ENCODE measurements at places on chromosomes 5 and 9. TPM values are rescaled to one million over a fixed set of nuclear protein-coding genes. Genes with fewer than 3 reads are reported as not detected.

The CACFD1 gene
- total RNA-seq, result 4.3 TPM

The CCDC183 gene
- total RNA-seq, result 0.06 TPM

DNA sequence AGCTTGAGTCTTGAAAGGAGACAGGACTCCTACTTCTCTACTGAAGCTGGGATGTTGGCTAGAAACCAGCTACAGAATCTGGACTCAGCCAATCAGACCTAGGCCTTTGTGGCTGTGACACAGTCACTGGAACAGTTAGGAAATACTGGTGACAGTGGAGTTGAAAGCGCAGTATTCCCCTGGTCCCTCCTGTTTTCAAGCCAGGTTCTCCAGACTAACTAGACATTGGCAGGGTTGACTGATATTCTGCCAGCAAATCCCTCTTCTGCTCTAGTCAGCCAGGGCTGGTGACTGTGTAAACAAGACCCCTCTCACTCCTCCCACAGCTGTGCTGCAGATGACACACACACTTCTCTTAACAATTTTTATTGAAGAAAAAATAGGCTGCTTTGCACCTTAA, 8.7 kb downstream of the SHROOM1 start:
- DNase-seq, result no peak

DNA sequence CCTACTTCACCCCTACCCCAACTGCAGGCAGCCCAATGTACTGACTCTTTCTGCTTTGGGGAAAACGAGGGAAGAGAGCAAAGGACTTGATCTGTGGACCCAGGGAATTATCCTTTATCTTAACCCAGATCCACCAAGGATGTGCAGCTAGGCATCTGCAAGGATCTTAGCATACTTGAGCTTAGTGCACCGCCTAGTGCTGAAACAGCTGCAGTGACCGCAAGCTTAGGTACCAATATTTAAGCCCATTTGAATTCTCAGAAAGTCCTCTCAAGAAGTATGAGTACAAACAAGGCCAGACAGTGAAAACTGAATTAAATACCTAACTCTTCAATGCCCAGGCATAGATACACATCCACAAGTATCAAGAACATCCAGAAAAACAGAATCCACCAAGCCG, 576.7 kb upstream of the ADAMTS16 start:
- no peak for DNase-seq

DNA sequence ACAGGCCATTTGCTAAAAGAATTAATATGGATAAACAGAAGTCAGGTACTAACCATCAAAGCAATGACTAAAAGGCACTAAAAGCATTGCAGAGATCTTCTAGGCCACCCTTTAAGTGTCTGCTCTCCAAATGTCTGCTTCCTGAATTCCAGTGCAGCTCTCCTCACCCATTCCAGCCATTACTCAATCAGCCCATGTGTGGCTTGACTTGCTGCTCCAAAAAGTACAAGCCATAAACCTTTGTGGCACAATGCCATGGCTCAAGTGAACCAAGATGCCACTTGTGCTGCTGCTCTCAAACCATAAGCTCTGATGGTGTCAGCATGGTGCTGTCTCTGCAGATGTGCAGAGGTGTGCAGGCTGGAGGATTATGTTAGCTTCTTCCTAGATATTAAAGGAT, 290.2 kb upstream of the POU5F2 start:
- DNase-seq, result no peak

GRCh38 chr5:68325065-68325580, 109.6 kb downstream of the PIK3R1 start:
- no peak for DNase-seq

DNA sequence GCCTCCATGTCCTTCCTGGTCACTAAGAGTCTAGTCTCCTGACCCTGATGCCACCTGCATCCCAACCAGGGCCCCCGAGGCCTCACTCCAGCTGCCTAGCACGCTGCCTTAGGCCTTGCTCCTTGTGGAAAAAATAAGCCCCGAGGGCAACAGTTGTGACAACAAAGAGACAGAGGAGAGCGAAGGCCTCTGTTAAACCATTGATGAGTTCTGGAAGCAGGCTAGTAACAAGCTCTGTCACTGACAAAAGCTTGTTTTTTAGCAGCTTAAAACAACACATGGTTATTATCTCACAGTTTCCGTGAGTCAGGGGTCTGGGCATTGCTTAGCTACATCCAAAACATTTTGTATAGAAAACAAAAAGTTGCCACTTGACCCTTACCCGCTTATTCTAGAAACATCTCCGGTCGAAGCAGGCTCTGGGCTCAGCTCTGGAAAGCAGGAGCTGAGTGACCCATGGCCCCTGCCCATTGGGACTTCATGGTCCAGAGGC, 48.2 kb upstream of the TBC1D2 start:
- no peak for DNase-seq

DNA sequence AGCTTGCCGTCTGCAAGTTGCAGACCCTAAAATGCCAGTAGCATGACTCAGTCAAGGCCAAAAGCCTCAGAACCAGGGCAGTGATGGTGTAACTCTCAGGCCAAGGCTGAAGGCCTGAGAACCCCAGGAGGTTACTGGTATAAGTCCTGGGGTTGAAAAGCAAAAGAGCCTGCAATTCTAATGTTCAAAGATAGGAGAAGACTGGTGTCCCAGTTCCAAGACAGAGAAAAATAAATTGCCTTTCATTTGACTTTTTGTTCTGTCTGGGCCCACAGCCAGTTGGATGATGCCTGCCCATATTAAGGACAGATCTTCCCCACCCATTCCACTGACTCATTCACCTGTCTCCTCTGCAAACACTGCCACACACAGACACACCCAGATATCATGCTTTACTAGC, 673.2 kb downstream of the CDH18 start:
- DNase-seq, result no peak

GRCh38 chr5:172450861-172451695, 3.2 kb downstream of the SH3PXD2B start:
- DNase-seq, result no peak
